ENCODE measurements at places on chromosomes 2 and 18.

GRCh38 chr2:159640176-159640575 lies 23.8 kb upstream of the BAZ2B start:
- peak; percentile 8 for DNase-seq

DNA sequence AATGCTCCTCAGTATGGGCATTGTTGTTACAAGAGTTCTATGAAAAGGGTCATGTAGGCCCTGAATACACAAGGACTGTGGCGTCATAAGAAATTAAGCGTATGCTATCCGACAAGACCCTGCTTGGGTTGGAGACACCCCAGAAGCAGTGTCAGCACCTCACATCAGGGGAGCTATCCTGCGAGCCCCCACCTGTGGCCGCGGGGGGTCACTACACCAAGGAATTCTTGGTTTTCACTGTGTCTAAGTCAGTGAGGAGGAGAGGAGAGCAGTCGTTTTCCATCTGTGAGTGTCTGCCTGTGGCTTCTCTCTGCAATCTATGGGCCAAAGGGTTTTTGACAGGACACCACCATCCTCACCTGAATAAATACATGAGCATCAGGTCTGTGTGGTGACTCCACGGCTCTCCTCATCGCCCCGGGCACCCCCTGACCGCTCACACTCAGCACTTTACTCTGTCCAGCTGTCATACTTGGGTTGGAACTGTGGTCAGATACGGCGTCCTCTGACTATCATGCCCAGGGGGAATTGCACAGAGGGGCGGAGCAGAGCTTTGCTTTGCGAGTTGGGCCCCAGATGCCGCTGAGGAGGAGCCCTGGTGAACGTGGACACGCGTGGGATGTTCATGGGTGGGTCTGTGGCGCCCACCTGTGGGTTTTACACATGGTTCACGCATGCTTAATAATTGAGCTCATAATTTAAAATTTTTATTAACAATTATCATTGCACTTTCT lies 235.5 kb downstream of the MYT1L start:
- DNase-seq = no peak

DNA sequence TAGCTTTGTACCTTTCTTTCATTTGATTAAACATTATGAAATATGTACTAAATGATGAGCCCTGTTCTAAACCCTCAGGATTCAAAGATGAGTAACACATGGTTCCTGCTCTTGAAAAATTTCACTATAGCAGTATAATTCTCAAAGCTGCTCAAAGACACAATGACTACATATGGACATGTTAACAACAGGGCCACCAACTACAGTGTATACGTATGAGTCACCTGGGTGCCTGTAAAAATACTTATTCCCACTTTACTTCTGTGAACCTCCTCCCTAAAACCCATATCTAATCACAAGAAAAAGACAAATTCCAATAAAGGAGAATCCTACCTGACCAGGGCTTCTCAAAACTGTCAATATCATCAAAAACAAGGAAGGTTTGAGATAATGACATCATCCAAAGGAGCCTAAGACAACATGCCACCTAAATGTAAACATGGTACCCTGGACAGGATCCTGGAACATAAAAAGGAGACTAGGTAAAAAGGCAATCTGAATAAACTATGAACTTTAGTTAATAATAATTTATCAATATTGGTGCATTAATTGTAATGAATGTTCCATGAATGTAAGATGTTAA lies 84.7 kb downstream of the FAM161A start:
- DNase-seq = no peak

- DNase-seq = peak; percentile 78
These were observed 364.1 kb downstream of the SS18 start for GRCh38 chr18:25726298-25726697.

GRCh38 chr2:228600265-228600664 lies 418.8 kb upstream of the SPHKAP start:
- DNase-seq = peak; percentile 74

DNA sequence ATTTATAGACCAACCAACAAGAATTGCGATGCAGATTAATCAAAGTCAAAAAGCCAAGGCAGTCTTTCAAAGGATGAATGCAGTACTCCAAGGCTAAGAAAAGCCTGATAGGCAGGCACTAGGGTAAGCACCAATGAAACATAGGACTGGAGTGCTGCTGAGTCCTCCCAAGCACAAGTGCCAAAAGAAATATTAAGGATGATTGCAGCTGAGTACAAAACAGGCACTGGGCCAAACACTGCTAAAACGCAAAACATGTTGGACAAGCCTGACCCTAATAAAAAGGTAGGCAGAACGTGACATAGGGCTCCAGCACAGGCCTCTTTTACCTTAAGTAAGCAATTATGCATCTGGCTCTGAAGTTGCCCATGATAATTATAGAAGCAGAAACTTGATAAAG lies 160.1 kb upstream of the LRP1B start:
- peak; percentile 50 for DNase-seq

GRCh38 chr2:176682278-176682677 lies 413.0 kb downstream of the MTX2 start:
- peak; percentile 26 for DNase-seq

- no peak for DNase-seq
These were observed 1.0 kb downstream of the SPHKAP start for GRCh38 chr2:228180181-228181097.
